ENCODE measurements at places on chromosomes 4 and X. TPM values are rescaled to one million over a fixed set of nuclear protein-coding genes. Genes with fewer than 3 reads are reported as not detected.

The CITED1 gene
- 0.75 TPM for total RNA-seq

GRCh38 chr4:90219822-90220221 is 92.6 kb downstream of the CCSER1 start:
- H3K4me3 ChIP-seq = no peak overlapping the region
- H3K27ac ChIP-seq = no peak overlapping the region
- no peak for DNase-seq
- no peaks in the 10 kb centered on the region for H3K36me3 ChIP-seq
- H3K27me3 ChIP-seq = no peaks in the 10 kb centered on the region
- no peaks in the 10 kb centered on the region for H3K4me1 ChIP-seq

DNA sequence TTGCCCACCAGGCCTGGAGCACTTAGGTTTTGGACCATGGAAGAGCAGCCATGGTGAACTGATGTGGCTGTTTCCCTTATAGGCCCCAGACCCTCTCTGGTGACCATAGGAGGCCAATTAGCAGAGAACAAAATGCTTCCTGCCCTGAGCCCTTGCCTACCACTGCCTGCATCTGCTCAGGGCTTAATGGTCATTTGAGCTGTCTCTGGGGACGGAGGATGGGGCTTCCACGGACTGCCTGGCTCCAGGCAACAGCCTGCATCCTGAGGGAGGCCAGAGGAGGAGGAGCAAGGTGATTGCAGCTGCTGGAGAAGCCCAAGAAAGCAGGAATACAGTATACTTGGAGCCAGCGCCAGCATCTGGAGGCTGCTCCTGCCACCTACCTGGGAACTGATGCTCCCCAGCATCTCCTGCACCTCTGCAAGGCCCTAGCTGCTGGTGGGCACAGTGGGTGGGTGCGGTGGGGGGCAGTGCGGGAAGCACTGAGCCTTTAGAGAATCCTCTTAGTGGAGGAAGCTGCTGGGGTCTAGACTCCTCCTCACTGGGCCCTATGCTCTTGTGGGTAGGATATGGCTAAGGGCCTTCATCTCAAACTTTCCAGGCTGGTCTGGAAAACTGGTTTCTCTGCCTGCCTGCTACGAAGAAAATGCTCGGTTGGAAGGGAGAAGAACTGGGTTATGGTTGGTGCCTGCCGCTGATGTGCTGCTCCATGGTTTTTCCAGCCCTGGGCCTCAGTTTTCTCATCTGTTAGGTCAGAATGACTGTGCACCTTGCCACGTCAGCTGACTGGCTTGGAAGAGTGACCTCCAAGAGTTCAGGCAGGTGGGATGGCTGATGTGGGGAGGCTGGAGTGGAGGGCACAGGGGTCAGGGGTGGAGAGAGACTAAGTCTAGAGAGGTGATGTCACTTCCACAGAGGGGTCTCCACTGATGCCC is 158.8 kb upstream of the PJA1 start:
- no peaks in the 10 kb centered on the region for H3K27me3 ChIP-seq
- H3K4me3 ChIP-seq = no peak overlapping the region
- no peaks in the 10 kb centered on the region for H3K36me3 ChIP-seq

- H3K27me3 ChIP-seq = no peaks in the 10 kb centered on the region
- no peaks in the 10 kb centered on the region for H3K4me1 ChIP-seq
- no peak overlapping the region for H3K27ac ChIP-seq
- no peaks in the 10 kb centered on the region for H3K36me3 ChIP-seq
Observed at GRCh38 chrX:79081895-79082512, 62.5 kb upstream of the GPR174 start.

Data from astrocyte (in vitro differentiated cells and primary cell).